ENCODE measurements at places on chromosomes 4 and X.

DNA sequence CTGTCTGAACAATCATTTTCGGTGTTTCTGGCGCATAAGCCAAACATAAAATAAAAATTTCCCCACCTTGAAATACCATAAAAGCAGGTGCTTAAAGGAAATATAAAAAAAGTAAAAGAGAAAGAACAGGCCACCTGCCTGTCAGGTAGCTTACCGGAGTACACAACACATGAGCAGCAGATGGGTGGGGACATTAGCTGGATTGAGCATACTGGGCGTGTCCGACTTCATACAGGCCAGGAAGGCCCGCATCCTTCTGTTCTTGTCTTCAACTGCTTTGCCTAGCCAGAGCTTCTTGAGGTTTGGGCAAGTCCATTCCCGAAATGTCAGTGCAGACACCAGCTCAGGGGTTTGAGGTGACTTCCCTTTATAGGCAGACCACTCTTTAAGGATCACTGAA is 66.7 kb downstream of the FAM120C start:
- no peak for DNase-seq

DNA sequence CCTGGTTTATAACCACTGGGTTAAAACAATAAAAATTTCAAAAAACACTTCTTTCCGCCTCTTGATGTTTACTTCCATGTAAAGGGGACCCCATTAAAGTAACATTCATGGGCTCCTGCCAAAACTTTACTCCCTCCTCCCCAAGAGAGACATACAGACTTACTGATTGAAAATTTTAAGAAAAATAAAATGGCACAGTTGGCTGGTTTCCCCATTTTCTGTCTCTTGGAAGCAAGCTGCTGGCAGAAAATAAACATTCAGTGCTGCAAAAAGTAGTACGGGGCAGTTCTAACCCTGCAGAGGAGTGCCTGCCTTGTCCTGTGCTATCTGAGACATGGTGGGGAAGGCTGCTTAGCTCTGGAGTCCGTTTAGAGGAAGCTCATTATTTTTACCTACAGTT is 187.3 kb upstream of the INTU start:
- DNase-seq: no peak

GRCh38 chr4:86946868-86947500 is 12.2 kb downstream of the AFF1 start:
- DNase-seq: no peak

DNA sequence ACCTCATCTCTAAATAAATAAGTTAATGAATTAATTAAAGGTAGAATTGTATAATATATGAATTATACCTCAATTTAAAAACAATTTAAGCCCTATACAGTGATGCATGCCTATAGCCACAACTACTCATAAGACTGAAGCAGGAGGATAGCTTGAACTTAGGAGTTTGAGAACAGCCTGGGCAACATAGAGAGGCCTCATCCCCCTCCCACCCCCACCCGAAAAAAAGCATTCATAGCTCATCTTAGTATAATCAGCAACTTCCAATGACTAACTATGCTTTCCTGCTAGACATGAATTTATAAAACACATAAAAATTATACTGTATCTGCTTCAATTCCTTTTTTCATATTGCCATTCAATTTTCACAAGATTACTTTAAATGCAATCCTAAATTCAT is 1.6 kb downstream of the LRBA start:
- DNase-seq: no peak

- no peak for DNase-seq
Observed at GRCh38 chrX:72080150-72080549, 51.6 kb downstream of the RTL5 start.

DNA sequence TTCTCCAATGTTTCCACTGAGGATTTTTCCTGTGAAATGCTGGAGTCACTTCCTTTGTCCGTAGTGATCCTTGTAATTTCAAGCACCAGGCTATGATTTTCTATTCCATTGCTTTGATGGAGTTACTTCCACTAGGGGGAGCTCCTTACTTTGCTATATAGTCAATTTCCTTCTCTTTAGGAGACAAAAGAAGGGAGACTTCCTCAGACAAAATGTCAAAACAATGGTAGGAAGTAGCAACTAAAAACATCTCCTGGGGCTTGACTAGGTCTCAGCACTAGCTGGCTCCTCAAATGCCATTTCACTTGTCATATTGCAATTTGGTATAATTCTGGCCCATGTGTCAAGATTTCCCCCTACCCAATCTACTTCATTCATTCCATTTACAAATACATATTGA is 24.1 kb downstream of the ZCCHC12 start:
- DNase-seq: no peak

- no peak for DNase-seq
Observed at GRCh38 chr4:119050527-119051090, 85.0 kb upstream of the MYOZ2 start.

GRCh38 chr4:153759407-153760316 is at the start of gene RNF175:
TSS of gene RNF175 (minus strand) at chr4:153760024. CDS start at chr4:153759862, 162 bp downstream.
- no peak for DNase-seq

Data from activated CD8-positive, alpha-beta memory T cell treated with anti-CD3 and anti-CD28 coated beads for 1 hour (primary cell).